Activated CD4-positive, alpha-beta T cell treated with anti-CD3 and anti-CD28 coated beads, Interleukin-2, amount 50 U/mL, for 48 hours (primary cell): ENCODE measurements at places on chromosomes 6 and 20.

- DNase-seq, result no peak
Observed at GRCh38 chr6:91877994-91878393, 1291.1 kb upstream of the MAP3K7 start.

- no peak for DNase-seq
Observed at GRCh38 chr6:46903175-46903574, 18.6 kb downstream of the ADGRF5 start.

DNA sequence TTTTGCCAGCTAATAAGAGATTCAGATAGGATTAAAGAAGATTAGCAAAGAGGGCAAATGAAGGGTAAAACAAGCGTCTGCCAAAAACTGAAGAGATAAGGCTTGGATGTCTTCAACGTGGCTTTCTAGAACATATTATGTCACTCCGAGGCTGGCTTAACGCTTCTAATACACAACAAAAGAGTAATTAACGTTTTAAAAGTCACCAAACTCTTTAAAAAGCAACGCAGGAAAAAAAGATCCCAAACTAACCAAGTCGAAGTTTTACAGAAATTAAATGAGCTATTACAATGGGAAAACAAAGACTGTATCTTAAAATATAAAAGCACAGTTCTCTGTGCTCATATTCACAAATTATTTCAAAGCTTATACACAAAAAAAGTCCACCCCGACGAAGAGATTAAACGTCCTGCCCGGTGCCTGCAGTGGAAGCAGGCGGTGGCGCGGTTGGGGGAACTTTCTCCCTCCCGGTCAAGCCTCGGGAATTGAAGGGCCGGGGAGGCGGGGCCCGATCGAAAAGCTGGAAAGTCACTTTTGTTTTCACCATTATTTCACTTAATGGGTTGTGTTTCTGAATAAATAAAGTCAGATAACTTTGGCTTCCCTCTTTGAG, 1.2 kb downstream of the MAK start:
- DNase-seq, result peak; percentile 6

- no peak for DNase-seq
Observed at GRCh38 chr6:2622671-2623070, 128.1 kb downstream of the MYLK4 start.

DNA sequence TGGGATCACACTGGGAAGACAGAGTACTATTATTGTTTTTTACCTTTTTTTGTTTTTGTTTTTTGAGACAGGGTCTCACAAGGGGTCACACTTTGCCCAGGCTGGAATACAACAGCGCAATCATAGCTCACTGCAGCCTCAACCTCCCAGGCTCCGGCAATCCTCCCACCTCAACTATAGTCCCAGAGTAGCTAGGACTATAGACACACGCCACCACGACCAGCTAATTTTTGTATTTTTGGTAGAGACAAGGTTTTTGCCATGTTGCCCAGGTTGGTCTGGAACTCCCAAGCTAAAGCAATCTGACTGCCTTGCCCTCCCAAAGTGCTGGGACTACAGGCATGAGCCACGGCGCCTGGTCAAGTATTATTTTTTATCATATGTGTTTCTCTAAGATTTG, 81.0 kb downstream of the ZMYND8 start:
- DNase-seq, result no peak

DNA sequence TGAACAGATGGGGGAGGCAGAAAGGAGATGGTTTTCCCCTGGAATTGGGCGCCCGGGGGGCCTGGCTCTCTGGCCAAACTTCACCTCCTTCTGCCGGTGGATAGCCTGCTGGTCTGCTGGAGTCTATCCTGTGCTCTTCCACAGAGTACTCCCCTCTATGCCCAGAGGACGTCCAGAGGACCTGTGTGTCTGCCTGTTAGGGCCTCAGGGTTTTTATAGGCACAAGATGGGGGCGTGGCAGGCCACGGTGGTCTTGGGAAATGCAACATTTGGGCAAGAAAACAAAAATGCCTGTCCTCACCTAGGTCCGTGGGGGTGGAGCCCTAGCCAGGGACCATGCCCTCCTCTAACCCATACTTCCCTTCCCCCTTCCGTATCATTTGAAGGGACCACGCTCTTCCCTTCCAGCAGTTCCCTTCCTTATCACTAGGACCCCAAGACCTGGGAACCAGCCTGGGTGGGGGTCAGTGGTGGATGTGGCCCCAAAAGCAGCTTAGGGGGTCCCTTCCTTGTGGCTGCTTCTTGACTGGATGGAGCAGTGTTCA, 53.6 kb upstream of the ZNF337 start:
- no peak for DNase-seq

DNA sequence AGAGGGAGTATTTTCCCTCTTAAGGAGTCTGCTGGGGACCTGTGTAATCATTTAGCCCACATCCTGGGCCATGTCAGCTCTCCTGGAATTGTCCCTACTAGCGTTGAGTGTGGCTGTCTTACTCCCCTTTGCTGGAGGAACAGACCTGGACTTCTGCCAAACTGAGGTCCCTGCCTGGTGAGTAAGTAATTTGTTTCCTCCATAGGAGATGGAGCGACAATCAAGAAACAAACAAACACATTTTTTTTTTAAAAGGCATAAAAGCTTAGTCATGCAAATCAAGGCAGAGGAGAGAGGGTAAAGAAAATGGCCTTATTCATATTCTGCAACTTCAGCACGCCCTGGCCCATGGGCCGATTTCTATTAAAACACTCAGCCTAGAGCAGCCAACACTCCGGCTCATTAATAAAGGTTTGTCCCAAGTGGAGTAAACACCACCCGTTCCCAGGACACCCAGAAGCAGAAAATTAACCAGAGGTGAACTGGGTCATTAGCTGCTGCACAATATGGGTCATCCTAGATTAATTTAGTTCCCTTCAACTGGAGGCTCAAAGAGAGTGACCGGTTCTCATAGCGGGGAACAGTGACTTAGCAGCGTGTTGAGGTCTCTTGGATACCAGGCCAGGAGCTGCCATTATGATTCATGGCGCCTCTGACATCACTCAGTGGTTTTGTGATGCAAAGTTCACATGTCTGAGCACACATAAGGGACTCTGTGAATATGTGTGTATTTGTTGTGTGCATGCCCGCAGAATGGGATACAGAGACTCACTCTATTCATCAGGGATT, 165.0 kb upstream of the SULF2 start:
- no peak for DNase-seq

GRCh38 chr20:23381876-23382275, 19.9 kb downstream of the GZF1 start:
- no peak for DNase-seq

- DNase-seq, result no peak
Observed at GRCh38 chr6:91166271-91167046, 579.6 kb upstream of the MAP3K7 start.
